ENCODE measurements at places on chromosomes 4 and X.

- DNase-seq, result no peak
Measured at GRCh38 chr4:20995610-20996009, 295.4 kb downstream of the PACRGL start.

GRCh38 chrX:637660-638481, 7.3 kb downstream of the SHOX start:
- DNase-seq, result no peak

GRCh38 chrX:5180135-5180741, 1048.4 kb downstream of the NLGN4X start:
- DNase-seq, result no peak

DNA sequence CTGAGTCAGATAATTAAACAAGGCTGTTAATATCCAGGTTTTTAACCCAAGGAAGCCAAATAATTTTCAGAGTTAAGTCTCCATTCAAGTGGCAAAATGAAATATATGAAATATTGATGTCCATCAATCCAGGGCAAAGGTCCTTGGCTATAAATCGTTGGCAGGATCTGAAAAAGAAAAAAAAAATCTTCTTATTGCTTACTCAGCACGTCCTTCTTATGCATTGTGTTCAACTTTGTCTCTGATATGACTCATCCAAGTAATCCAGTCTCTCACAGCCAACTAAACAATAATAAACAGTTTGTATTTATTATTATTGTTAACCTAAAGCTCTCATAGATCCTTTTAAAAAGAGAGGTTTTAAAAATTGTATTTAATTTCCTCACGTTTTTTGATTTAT, 851.2 kb downstream of the ADGRL3 start:
- no peak for DNase-seq

DNA sequence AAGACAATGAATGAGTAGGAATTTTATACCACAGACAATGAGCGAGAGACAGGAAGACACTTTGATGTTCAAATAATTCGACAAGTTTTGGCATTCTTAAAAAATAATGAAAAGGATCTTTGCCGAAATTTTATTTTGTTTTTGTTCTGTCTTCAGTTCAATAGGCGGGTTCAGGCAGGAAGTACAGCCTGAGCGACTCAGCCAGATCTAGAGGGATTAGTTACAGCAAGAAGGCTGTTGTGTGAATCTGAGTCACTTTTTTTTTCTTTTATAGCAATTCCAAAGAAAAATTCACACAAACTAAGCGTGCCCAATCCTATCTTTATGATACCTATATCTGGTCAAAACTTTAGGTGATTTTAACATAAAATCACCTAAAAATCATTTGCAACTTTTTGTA, 505.4 kb upstream of the FAM241A start:
- DNase-seq, result no peak

GRCh38 chr4:91427171-91427570, 876.6 kb upstream of the GRID2 start:
- no peak for DNase-seq

DNA sequence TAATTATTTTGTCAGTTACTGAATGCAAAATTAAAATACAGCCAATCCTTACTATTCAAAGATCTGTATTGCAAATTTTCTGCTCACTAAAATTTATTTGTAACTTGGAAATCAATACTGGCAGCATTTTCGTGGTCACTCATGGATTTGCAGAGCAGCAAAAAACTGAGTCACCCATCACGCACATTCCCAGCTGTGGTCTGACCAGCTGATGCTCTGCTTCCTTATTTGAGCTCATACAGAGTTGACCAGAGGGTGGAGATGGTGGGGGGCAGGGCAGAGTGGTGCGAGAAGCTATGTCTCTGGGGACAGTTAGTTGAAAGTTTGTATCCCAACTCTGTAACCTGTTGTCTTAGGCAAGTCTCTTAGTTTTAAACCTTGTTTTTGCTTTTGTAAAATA, 214.8 kb downstream of the SPCS3 start:
- DNase-seq, result no peak

DNA sequence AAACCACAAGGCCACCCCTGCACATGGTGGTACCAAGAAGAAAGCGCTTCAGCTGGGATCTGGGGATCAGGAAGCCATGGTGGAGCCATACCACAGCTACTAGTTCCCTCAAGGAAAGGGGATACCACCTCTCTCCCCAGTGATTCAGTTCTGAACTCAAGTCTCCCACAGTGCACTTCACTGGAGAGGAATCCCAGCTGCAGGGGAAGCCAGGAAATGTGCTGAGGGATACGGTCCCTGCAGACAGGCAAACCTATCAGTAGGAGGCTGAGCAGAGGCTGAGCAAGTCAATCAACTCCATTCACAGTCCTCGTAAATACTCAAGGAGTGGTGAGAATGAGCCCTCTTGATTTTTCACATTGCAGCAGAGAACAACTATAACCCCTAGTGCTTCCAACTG, 11.0 kb downstream of the TMEM192 start:
- no peak for DNase-seq

GRCh38 chr4:85569730-85570299, 94.9 kb downstream of the ARHGAP24 start:
- no peak for DNase-seq

DNA sequence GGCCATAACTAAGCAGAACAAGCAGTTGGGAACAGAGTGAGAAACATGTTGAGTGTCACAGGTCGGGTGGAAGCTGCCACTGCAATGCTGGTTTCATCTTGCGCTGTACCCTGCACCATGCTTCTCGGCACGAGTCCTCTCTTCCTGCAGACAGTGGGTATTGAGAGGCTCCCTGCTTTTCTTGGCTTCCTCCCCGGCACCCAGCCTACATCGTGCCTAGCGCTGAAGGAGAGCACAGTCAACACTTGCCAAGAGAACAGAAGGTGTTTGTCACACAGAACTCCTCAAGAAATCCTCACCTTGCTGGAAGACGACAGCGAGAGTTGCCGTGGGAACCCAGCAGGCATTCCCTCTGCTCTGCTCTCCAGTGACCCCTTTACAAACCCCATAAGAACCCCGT, 53.6 kb downstream of the EVC2 start:
- DNase-seq, result no peak

DNA sequence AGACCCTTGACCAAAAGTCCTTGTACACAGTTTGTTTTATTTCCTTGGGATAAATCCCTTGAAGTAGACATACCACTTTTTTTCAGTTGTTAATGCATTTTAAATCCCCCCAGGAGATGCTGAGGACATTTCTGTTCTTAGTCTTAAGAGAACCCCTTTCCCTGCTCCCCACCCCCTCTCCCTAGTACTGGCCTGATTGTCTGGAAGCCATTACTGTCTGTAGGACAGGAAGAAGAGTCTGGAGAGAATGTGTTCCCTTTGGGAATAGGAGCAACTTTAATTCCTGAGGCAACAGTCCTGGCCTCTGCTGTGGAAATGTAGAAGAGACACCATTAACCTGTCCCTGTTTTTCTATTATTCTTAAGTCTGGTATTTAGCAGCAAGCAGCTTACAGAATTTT, 52.3 kb upstream of the TMEM131L start:
- DNase-seq, result no peak

- DNase-seq, result no peak
Measured at GRCh38 chrX:42755815-42756214, 22.1 kb downstream of the PPP1R2C start.

DNA sequence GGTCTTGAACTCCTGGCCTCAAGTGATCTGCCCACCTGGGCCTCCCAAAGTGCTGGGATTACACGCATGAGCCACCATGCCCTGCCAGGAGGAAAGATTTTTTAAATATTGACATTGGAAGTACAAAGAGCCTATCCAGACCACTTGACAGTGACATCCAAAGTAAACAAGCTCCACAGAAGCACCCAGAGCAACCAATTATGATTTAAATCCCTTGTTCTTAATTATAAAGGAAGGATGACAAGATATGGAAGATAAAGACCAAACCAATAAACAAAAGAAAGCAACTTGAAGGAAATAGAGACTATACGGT, 27.7 kb upstream of the RPL34 start:
- peak; percentile 81 for DNase-seq

DNA sequence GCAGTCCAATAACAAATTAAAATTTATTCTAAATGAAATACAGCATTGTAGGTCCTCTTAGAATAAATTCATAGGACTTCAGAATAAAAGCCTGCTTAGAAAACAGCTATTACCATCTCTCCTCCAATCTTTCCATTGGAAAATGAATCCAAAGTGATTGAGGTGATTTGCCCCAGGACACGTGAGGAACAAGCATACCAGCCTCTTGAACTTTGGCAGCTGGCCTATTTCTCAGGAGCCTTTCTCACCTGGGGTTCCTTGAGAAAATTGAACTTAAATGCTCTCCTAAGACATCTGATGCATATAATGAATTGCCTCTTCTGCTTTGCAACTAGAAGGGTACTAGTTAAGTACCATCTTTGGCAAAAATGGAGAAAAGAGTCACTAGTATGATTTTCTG, 13.5 kb downstream of the ARHGAP24 start:
- DNase-seq, result no peak

DNA sequence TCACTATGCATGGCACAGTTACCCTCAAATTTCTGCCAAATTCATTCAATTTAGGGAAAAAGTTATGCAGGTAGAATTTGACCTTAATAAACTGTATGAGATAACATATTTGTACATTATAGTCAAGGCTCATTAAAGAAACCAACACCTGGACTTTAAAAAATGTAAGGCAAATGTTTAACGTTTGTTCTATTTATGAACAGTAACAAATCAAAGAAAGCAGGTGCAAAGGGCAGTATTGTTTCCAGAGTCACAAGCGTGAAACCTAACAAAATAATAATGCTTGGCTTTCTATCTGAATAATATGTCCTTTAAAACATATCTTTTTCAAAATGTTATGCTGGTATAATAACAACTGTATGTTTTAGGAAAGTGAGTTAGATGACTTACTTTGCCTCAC, 41.2 kb downstream of the LIN54 start:
- no peak for DNase-seq

- DNase-seq, result peak; percentile 77
Measured at GRCh38 chr4:6746721-6747293, 30.8 kb downstream of the BLOC1S4 start.

- peak; percentile 66 for DNase-seq
Measured at GRCh38 chrX:17608888-17609287, 128.4 kb upstream of the SCML1 start.

DNA sequence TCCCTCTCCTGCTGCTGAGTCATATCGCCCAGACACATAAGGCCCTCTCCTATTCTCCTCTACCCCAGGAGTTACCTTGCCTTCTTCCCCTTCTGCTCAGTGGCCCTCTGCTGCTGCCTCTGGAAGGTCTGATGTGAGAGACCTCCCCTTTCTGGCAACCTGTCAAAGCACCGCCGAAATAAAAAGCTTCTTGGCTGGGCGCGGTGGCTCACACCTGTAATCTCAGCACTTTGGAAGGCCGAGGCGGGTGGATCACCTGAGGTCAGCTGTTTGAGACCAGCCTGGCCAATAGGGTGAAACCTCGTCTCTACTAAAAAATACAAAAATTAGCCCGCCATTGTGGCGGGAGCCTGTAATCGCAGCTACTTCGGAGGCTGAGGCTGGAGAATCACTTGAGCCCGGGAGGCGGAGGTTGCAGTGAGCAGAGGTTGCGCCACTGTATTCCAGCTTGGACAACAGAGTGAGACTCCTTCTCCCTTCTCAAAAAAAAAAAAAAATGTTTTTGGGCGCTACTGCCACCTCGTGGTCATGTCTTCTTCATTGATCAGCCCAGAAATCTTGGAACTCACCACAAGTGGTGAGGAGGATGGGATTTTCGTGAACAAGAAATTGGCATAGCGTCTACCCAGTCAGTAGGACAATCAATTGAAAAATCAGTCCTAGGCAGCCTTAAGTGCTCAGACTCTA, 8.6 kb upstream of the ZXDA start:
- DNase-seq, result no peak

DNA sequence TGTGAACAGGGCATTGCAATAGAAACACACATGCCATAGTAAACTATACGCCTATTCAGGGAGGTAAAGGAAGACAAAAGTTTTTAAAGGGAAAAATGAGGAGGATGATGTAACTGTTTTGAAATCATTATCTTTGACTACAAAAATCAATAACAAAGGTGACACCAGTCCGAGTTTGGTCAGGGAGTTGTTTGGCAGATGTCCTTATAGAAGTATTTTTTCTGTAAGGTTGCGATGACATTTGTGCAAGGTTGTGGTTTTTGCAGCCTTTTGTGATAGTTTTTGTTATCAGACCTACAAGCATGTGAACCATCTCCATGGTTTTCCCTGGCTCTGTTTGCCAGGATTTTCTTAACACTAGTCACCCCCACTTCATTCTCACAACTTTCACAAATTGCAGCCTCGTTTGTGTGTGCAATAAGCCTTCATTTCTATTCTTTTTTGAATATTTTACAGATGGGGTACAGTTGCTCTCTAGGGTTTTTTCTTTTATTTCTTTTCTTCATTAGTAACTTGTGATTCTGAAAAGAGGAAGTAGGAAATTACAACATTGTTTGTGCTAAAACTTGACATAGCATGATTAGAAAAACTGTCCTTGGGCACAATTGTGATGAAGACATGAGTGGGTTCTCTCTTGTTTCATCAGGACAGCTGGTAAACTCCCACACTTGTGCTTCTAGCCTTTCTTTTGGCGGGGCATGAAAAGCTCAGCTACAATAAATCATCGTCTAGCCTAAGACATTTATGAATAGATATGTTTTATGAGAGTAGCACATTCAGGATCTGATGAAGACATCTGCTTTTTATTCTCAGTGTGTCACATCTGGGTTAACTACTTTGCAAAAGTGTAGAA, 60.2 kb upstream of the PNPLA4 start:
- DNase-seq, result no peak

DNA sequence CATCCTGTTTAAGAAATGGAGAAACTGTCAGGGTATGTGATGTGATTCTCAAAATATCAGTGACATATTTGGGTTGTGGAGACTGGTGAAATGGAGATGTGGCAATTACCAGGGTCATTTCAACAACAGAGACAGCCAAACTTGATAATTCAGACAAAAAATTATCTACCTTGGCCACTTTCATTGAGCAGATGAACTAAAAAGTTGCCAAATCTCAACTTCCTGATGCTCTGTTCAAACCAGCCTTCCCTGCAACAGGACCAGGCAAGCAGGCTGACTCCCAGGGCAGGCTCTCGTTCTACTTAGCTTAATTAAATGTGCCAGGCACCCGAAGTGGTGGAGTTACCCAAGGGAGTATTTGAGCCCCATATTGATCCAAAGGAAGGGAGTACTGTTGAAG, 199.6 kb downstream of the AFF2 start:
- no peak for DNase-seq

- DNase-seq, result no peak
Measured at GRCh38 chrX:150446151-150446550, 83.0 kb downstream of the MAMLD1 start.

- DNase-seq, result no peak
Measured at GRCh38 chrX:15474028-15474427, 19.1 kb downstream of the PIR start.

DNA sequence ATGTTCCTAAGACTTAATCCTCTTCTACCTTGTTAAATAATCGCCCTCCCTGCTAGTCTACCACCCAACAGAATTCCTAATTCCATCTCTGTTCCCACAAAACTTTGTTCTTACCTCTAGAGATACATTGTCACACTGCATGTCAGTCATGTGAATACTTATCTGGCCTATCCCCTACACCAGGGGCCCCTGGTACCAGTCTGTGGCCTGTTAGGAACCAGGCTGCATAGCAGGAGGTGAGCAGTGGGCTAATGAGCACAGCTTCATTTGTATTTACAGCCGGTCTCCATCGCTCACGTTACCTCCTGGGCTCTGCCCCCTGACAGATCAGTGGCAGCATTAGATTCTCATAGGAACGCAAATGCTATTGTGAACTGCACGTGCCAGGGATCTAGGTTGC, 73.9 kb downstream of the APBB2 start:
- DNase-seq, result no peak

Measured in LNCaP clone FGC (cell line).